ENCODE measurements at places on chromosomes 13 and 19.

DNA sequence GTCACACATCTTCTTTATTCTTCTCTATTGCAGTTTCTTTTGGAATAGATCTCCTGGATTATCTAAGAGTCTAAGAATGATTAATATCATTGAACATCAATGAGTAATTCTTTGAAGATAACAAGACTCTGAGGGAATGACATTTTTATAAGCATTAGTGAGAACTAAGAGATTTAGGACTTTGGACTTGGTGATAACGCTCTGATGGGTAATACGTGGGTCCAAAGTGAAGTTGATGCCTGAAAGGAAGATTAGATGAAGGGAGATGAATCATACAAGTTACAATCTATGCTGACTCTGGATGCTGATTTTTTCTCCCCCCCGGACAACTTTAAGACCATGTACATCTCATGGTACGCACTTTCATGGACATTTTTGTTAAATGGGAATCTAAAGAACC, 364.5 kb downstream of the GPC5 start:
- DNase-seq = no peak

- no peak for DNase-seq
These were observed 804.7 kb upstream of the SLITRK1 start for GRCh38 chr13:84686973-84687372.

DNA sequence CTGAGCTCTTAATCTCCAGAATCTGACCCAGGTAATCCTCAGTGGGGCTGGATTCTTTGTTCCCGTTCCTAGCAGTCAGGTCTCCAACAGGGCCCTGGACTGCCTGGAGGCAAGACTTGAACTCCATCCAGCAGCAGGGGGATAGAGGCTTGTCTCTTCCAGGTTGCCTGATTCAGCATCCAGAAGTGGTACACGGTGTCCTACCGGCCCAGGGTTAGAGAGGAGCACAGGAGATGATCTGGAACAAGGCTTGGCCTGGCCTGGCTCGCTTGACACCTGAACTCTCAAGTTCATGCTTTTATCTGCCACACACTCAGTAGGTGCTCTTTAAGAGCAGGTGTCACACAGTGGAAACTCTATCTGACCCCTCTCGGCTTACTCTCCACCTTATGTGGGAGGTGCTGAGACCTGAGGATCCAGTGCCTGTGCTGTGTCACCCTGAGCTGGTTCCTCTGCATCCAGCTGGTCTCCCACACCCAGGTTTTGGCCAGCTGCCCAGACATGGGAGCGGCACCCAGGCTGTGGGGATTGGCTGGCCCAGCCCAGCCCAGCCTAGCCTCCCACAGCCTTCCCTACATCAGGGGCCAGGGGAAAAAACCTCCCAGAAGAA, at the start of gene CYP4F3:
CYP4F3 (plus strand) TSS at position 604 of the 610 bp plus-strand sequence. CDS start 519 bp downstream, outside the sequence.
- DNase-seq = no peak

DNA sequence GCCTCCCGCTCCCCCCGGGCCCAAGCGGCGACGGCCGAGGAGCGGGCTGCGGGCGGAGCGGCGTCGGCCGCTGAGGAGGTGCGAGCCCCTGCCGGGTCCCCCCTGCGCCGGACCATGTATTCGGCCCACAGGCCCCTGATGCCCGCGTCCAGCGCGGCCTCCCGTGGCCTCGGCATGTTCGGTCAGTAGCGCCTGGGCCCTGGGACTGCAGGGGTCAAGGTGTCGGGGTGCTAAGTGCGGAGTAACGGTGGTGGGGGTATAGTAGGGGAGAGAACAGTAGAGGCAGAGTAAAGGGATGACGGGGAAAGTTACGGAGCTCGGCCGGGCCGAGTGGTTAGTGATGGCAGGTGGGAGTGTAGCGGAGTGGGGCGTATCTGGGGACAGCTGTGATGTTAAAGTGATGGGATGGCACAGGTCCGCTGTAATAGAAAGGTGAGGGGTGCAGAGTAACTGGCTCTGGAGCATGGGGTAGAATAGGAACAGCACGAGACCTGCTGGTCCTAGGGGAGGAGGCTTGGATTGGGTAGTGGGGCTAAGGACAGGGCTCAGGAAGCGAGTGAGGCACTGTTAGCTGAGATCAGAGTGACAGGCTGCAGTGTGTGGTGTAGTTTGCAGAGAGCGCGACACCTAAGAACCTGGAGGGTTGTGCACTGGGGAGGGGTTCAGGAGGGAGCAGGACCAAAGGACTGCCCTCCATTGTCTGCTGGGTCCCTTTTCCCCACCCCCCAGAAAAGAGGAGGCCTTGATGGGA, 15.7 kb downstream of the CIC start:
- DNase-seq = no peak

GRCh38 chr19:27929399-27929798, 1283.6 kb downstream of the UQCRFS1 start:
- no peak for DNase-seq

DNA sequence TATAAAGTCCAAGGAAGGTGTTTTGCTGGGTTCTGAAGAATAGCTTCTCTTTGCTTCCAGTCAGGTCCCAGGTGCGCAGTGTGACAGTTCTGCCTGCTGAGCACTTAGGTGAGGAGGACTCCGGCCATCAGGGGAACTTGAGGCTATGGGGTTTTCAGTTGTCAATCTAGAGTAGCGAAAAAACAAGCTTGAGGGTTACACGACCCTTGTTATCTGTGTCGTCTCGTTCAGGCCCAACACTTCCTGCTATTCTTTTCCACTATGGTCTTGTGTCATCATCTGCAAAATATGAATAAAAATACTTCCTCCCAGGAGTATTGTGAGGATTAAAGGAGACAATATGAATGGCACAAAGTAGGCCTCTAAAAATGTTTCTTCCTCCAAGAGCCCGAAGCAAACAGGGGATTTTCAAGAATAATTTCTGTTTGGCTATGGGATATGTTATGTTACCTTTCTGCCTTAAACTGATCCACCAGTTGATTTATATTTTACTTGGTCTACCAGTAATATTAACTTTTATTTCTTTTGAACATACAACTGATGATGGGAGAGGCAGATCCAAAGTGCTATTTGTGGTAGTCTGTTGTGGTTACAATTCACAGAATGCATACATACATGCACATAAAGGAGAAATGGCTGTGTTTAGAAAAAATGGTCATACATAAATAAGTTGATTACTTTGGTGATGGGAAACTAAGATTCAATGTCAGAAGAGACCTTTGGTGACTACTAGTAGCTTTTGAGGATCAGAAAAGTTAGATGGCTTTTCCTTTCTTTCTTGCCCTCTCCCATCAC, 40.5 kb upstream of the RCBTB2 start:
- DNase-seq = no peak

GRCh38 chr19:6204212-6204611, 68.7 kb downstream of the ACSBG2 start:
- peak; percentile 39 for DNase-seq

DNA sequence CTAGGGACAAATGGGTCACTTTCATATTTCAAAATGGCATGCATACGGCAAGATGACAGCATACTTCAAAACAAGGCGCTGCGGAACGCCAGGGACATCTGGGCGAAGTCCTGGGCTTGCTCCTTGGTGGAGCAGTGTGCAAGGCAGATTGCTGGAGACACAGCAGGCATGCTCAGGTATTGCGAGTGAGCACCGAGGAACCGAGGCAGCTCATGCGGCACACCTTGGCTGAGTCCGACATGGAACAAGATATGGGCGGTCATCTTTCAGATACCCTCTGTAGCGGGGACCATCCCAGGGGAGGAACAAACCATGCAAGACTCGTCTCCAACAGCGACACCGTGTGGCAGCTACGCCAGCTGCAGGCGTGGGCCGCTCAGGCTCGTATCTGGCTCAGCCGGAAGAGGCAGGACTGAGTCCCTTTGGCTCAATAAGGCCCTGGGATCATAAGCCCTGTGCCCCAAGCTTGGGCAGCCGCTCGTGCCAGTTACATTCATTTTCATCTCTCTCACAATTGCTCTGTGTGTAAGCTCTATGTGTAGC, 112.4 kb downstream of the NUFIP1 start:
- peak; percentile 44 for DNase-seq
